ENCODE measurements at places on chromosomes 11 and 22.

DNA sequence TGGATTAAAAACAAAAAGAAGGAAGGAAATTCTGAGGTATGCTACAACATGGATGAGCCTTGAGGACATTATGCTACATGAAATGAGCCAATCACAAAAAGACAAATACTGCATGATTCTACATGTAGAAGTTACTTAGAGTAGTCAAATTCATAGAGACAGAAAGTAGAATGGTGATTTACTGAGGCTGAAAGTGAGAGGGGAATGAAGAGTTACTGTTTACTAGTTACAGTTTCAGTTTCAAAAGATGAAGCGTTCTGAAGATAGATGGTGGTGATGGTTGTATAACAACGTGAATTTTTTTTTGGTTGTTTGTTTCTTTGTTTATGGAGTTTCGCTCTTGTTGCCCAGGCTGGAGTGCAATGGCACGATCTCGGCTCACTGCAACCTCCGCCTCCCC lies 9.5 kb downstream of the OR5P2 start:
- DNase-seq: peak; percentile 15

DNA sequence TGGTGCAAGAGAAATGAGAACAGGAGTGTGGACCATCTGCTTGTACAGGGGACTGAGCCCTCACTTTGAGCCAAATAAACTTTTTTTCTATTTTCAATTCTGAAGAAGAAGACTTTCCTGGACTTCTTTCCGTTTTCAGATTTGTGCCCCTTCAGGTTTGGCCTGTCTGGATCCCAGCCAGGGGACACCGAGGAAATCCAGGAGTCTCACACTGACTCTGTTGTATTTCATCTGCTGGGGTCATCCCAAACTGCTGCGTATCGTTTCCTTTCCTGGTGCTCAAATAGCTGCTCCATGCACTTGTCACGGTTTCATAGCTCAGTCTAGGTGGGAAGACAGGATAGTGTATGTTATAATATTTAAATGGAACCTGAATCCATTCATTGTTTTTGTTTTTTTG lies 51.7 kb downstream of the GGTLC2 start:
- no peak for DNase-seq

DNA sequence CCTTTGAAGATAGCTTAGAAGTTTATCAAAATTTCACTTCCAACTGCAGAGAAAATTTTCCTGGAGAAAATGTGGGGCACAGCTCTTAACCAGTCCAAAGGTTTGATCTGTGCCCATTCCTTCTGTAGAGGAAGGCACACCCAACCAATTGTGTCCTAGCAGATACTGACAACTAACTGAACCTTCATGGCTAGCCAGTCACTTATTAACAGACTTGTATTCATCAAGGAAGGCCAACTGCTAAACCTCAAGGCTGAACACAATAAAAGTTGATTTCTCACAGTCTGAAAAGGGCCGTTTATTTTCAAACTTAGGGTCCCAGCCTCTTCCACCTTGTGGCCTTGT lies 19.5 kb downstream of the SYT13 start:
- DNase-seq: no peak

DNA sequence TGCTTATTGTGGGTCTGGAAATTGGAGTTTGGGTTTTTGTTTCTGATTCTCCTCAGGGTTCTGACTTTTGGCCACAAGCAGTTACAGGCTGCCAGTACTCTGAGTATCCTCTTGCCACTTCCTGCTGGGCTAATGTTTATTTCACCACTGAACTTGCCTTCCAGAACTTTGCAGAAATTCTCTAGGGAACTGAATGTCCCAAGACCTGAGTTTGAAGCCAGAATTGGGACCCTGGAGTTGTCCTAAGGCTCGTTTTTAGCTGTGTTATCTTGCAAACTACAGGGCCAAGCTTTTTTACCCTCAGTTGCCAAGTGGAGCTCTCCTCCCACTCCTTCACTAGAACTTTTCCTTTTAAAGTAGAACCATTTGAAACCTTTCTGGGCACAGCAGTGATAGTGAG lies 89.9 kb downstream of the FAT3 start:
- DNase-seq: no peak

- no peak for DNase-seq
Measured at GRCh38 chr11:61158691-61159381, 2.4 kb downstream of the VPS37C start.

DNA sequence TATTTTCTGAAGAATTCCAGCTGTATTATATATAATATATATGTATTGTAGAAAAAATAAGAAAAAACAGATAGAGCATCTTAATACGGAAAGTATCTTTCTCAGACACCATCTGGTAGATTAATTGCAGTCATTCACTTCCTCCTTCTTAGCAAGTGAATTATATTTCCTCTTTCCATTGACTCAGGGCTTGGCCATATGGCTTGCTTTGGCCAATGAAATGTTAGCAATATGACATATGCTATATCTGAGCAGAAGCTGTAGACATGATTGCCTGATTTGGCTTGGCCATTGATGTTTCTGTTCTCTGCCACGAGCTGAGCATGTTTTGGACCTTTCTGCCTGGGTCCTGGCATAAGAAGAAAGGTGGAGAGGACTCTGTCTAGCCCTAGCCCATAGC lies 34.4 kb upstream of the ZBED5 start:
- DNase-seq: peak; percentile 90

GRCh38 chr11:31807799-31808667 lies 3.1 kb downstream of the PAX6 start:
- DNase-seq: no peak

GRCh38 chr11:102757823-102758549 lies 22.4 kb downstream of the MMP10 start:
- DNase-seq: peak; percentile 64

DNA sequence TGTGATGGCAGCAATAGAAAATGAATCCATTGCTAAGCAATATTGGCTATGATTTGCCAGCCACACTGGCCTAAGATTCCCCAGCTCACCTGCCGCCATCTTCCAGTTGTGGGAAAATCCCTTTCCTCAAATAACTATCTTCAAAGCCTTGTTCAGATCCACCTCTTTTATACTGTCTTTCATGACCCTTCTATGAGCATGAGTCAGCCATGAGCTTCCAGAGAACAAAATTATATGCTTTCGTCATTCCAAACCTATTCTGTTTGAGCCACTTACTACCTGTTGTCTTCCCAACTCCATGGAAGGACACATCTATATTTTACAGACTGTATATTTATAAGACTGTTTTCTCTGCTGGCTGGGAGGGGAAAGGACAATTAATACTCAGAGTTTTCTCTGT lies 25.0 kb upstream of the PRSS23 start:
- DNase-seq: no peak

- no peak for DNase-seq
Measured at GRCh38 chr11:45094958-45095690, 51.3 kb upstream of the PRDM11 start.

GRCh38 chr11:69339041-69339733 lies 45.2 kb downstream of the MYEOV start:
- DNase-seq: no peak

GRCh38 chr11:25566298-25567200 lies 765.4 kb upstream of the ANO3 start:
- peak; percentile 71 for DNase-seq

- peak; percentile 39 for DNase-seq
Measured at GRCh38 chr22:35226958-35227647, 30.2 kb upstream of the HMGXB4 start.

All from OCI-M1 (cell line).